ENCODE measurements at places on chromosomes 1 and 21.
A peak's percentile ranks its signal among the peaks of the same experiment; 100 is the strongest.

GRCh38 chr1:215220346-215220745, 137.8 kb downstream of the KCNK2 start:
- DNase-seq = no peak

DNA sequence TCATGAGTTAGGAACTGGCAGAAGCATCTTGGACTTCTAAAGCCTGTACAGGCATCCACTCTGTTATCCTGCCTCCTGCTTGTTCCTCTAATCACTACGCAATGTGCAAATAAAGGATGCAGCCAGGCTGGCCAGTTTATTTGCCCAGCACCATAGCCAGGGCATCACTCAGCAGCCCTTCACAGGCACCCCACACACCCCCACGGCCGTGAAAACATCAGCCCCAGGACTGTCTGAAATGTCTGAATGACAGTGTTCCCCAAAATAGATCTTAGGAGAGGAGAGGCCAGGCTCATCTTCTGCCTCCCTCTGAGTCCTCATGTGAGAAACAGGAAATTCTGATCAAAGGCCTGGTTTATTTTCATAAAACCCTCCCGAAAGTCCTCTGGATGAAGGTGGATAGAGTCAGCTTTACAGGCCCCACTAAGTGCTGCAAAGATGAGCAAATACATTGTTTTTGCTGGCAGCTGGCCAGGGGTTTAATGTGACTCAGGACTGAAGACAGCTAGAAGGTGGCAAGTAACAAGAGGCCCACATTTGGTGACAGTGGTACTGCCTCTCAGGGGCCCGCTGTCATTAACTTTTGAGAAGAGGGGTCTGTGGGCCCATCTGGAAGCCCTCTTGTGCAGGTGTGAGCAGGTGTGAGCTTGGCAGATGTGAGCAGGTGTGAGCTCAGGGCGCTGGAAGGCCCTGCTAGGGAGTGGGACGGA, 32.9 kb downstream of the GRHL3 start:
- DNase-seq = no peak

DNA sequence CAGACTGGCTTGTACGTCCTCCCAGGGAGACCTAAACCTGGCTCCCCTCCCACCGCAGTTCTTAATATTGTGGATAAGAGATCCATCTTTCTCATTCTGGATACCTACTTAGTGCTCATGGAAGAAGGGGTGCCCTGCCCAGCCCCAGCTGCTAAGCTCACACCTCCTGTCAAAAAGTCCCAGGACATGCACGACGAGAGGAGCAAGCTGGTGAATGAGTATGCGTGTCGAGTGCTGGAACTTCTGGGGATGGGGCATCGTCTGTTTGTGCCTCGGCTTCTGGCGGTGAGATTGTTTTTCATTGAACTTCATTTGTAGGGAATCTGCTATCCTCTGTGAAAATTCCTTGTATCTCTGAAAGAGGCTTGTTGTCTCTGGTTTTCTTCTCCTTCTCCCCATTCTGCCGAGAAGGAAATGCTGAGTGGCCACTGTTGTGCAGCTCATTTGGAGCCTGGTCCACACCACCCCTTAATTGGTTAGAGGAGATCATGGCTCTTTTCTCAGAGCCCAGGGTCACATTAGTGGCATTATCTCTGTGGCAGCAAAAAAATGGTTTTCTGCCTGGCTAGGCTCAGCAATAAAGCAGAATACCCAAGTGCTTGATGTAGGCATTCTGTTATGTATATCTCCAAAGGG, 199.4 kb upstream of the CACYBP start:
- peak; percentile 24 for DNase-seq

DNA sequence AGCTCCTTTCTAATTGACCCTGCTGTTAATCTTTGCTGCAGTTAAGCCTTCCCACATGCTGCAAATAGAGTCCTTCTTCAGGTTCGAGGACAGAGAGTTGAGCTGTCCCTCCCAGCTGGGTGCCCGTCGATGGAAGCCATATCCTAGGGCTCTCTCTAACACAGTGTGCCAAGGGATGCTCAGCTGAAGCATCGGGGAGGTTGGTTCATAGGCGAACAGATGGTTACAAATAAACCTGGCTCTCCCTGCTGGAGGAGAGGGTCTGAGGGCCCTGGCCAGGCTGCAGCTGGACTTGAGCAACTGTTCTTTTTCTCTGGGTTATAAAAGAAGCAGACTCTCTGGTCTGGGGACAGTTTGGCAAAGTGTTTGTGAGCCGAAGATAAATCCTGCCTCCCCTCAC, 120.3 kb upstream of the C8B start:
- DNase-seq = no peak

GRCh38 chr1:168958562-168959289, 147.8 kb upstream of the ATP1B1 start:
- DNase-seq = no peak

DNA sequence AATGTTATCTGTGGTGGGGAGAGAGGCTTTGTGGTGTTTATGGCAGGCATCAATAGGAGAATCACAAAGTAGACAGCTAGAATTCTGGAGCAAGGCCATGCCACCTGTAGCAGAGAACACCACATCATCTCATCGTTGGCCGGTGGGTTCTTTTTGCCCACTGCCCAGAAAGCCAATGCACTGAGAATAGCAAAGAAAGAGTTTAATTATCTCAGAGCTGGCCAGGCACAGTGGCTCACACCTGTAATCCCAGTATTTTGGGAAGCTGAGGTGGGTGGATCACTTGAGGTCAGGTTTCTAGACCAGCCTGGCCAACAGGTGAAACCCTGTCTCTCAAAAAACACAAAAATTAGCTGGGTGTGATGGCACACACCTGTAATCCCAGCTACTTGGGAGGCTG, 99.2 kb upstream of the COG2 start:
- no peak for DNase-seq

GRCh38 chr1:231512147-231512698, 16.2 kb upstream of the TSNAX start:
- no peak for DNase-seq

DNA sequence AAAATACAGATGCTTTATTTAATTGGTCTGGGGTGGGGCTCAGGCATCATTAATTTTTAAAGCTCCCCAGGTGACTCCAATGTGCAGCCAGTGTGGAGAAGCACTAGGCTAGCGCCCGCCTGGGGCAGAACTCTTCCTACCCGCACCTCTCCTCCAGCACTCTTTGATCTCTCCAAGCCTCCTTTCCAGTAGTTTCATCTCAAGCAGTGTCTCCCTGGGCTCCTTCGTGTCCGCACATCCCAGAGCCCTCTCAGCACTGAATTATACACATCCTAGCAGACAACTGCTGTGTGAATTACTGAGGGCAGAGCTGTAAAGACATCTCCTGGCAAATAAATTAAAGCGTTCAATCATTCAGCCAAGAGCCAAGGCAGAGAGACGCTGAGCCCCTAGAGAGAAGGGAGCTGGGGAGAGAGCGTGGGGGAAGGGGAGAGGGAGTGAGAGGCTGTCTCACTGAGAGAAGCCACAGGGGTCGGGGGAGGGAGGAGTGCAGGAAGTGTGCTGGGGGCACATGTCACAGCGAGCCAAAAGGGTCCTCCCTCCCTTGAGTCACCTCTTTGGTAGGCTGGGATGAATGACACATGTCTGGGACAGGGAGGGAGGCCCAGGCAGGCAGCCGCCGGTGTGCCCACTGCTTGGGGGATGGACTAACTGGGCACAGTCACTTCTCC, 21.0 kb upstream of the PARP1 start:
- DNase-seq = no peak

DNA sequence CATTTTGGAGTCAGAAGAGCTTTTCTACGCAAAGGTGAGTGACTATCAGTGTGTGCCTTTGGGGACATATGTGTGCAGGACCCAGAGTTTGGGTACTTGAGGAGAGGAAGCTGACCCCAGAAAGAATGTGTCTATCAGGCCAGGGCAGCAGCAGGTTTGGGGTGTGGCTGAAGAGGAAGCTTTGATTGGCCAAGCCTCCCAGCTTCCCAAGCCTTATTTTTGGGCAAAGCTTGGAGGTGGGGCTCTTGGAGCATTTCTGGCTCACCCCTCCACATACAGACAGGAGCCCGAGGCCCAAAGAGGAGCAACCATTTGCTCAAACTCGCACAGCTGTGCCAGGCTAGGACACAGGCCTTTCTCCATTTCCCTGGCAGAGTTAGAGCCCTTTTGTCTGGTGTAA, 4.7 kb downstream of the GPR3 start:
- DNase-seq = no peak

DNA sequence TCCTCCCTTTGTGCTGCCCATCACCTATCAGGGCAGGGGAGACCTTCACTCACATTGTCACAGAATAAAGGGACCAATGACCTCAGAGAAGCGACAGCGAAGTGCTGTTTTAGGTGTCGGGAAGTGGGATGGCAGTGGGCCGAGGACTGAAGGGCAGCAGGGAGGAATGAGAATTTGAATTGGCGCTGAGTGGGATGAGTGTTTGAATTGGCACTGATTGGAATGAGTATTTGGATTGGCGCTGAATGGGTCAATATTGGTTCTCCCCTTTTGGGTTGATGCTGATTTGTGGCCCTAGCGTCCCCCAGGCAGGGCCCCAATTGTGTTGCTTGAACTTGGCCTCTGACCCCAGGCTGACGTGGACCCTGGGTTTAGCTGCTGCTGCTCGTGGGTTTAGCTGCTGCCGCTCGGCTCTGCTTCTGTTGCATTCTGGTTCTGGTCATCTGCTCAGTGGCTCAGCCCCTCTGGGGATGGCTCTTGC, 12.4 kb upstream of the UMODL1 start:
- no peak for DNase-seq

DNA sequence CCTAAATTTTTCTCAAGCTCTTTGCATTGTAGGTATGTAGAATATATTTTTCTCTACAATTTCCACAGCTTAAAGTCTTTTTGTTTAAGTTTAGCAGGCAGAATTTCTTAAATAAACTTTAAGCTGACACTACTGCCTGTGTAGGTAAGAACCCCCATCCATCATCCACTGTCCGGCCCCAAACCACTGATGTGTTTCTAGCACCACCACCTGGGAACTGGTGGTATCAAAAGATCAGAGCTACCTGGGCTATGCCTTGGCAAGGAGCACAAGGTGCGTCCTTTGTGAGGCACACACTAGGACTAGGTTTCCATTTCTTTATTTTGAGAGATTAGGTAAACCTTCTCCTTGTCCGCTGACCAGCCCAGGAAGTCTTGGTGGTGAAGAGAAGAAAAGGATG, 10.5 kb upstream of the LELP1 start:
- DNase-seq = no peak

DNA sequence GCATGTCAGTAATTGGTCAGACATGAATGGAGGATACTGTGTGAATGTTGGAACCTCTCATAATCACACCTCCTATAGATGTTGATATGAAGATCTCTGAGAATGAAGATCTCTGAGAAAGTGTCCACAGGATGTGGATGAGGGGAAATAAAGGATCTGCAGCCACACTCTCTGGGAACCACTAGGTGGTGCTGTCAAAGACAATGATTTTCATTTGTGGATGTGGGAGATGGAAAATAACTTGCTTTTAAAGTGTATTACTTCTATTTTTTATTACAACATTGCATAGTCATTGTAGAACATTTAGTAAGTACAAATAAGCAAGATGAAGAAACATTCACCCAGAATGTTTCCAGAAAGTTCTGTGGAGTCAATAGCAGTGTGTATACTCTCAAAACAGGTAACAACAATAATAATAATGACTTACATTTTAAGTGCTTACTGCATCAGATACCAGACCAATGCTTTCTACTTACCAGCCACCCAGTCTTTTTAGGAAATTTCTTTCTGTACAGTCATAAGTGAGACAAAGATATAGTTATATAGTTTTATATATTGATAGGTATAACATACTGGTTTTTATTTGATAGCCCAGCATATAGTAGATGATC, 128.2 kb downstream of the ATG4C start:
- no peak for DNase-seq
